ENCODE measurements at places on chromosomes 2 and 18.

GRCh38 chr18:60732143-60732542, 359.6 kb upstream of the MC4R start:
- no peak for DNase-seq

DNA sequence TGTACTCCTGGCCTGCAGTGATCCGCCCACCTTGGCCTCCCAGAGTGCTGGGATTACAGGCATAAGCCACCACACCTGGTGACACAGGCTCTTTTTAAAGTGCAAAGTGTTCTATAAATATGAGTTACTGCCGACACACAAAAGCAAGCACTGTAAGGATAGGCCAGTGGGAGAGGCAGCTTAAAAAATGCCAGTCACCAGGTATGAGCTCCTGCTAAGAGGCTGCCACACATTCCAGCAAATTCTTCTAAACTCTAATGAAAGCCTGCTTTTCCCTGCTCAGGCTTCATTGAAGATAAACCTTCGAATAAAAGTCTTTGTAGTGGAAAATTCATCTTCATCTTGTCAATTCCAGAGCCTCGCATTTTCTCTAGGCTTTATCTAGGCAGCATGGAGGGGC, 203.0 kb upstream of the PID1 start:
- no peak for DNase-seq

DNA sequence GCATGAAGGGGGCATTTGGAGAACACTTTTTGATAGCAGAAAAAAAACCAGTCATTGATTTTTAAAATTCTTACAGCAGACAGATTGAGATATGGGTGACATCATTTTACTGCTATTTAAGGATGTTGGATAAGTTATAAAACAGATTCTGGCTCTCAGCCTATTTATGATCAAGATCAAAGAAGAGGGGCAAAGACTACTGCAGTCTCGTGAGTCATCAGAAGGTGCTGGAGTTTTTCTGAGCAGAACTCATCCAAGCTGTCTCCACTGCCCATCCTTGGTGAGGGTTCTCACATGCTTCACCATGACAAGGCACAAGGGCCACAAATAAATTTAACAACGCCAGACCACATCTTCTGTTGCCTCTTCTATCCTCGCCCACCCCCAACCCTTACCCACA, 58.8 kb downstream of the ST6GAL2 start:
- no peak for DNase-seq

DNA sequence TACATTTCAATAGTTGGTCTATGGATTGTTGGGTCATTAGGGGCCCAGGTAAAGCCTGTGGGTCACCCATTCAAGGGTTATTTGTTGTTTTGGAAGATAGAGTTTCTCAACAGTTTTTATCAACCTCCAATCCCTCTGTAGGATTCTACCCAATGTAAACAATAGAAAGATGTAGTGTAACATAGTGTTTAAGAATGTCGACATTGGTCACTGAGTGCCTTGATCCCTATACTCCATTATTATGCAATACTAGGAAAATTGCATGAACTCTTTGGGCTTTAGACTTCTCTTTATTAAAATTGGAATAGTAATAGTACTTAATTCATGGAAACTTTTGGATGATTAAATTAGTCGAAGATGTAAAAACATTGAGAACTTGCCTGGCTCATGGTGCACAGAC, 292.1 kb downstream of the GPD2 start:
- DNase-seq, result no peak

GRCh38 chr2:166897666-166898065, 9.4 kb downstream of the XIRP2 start:
- no peak for DNase-seq

Data from NCI-H2081 (cell line).